NCI-H1105 treated with DMSO at 0.1 percent for 48 hours (cell line): ENCODE measurements at places on chromosomes 16 and 17.
A peak's percentile ranks its signal among the peaks of the same experiment; 100 is the strongest.

GRCh38 chr16:68472581-68472980 is 24.3 kb upstream of the SMPD3 start:
- no peak for DNase-seq

DNA sequence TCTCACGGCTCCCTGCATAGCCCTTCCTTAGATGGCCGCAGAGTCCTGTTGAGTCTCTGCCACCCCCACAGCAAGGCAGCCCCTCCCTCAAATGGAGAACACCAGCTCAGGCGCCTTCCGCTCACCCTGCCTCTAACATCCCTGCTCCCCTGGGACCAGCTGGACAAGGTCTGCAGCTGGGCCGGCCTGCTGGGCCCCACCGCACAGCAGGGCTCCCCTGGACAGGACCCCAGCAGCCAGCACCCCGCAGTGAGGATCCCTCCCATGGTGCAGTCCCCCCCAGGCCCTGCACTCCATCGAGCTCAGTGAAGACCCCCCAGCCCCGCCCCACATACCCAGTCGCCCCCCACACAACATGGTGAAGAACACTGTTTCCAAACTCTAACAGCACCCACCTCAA is 10.2 kb downstream of the ATP2A3 start:
- DNase-seq, result no peak

DNA sequence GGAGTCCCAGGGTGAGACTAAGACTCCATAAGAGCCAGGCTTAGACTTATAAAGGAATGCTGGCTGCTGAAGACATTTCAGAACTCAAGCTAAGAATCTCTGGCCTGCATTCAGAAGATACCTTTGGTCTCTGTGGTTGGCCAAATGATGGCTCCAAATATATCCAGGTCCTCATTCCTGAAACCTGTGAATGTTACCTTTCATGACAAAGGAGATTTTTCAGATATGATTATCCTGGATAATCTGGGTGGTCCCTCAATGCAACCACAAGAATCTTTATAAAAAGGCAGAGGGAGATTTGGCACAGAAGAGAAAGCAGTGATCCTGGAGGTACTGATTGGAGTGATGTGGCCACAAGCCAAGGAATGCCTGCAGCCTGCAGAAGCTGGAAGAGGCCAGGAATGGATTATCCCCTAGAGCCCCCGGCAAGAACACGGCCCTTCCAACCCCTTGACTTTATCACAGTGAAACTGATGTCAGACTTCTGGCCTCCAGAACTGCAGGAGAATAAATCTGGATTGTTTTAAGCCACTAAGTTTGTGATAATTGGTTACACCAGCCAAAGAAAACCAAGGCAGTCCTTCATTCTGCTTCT is 253.3 kb downstream of the SLC39A11 start:
- no peak for DNase-seq

DNA sequence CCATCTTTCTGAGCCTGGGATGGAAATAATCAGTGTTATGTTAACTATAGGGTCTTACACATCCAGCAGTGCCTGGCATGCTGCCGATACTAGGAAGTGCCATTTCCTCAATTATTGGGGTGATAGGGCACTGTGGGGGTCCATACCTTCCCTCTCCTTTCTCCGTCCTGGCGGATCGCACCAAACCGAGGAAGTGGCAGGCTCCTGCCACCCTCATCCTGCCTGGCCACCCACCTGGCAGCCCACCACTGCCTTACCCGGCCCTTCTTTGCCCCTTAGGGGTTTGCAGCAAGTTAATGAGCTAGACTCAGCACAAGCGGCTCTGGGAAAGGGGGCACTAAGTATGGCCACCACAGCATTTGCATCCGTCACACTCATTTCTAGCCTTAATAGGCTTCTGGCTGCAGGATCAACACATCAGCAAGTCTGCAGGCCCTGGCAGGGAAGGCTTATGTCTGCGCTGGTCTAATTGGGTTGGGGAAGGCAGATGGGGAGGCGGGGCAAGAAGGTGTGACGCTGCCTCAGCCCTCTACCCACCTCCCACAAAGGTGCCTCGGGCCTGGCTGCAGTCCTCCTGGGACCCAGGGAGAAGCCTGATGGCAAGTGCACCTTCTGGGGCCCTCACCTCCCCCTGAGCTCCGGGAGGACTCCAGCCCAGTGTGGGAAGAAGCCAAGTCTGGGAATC is 28.6 kb downstream of the DCAKD start:
- DNase-seq, result no peak

GRCh38 chr17:36510636-36511035 is 24.0 kb downstream of the MYO19 start:
- no peak for DNase-seq

GRCh38 chr17:47973541-47973940 is 2.6 kb downstream of the CDK5RAP3 start:
- DNase-seq, result peak; percentile 5

GRCh38 chr17:36193216-36193775 is 3.3 kb downstream of the CCL3L1 start:
- DNase-seq, result no peak

- DNase-seq, result no peak
Observed at GRCh38 chr17:60905709-60906108, 228.1 kb downstream of the BCAS3 start.

- peak; percentile 0 for DNase-seq
Observed at GRCh38 chr16:9437115-9437514, 345.7 kb downstream of the HAPSTR1 start.

- no peak for DNase-seq
Observed at GRCh38 chr17:76363107-76363842, 9.6 kb upstream of the PRPSAP1 start.

GRCh38 chr17:5361426-5361825 is 58.0 kb downstream of the NUP88 start:
- no peak for DNase-seq

DNA sequence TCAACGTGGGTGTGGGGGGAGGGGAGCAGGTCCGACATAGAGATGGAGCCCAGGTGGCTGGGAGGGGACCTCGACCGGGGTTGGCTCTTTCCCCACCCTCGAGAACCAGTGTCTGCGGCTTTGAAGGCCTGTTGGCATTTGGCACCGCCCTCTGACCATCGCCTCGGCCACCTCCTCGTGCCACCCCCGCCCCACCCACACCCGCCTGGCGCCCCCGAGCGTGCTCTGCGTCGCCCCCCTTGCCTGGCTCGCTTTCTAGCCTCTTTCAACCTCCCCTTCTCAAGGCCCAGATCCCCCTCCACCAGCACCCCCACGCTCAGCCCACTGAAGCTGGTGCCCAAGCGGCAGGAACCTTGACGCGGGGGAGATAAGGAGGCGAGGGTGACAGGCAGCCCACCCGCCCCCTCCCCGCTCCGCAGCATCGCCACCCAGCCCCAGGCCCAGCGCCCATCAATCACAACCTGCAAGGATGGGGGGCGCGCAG is 619 bp downstream of the CACNB1 start:
- peak; percentile 28 for DNase-seq

DNA sequence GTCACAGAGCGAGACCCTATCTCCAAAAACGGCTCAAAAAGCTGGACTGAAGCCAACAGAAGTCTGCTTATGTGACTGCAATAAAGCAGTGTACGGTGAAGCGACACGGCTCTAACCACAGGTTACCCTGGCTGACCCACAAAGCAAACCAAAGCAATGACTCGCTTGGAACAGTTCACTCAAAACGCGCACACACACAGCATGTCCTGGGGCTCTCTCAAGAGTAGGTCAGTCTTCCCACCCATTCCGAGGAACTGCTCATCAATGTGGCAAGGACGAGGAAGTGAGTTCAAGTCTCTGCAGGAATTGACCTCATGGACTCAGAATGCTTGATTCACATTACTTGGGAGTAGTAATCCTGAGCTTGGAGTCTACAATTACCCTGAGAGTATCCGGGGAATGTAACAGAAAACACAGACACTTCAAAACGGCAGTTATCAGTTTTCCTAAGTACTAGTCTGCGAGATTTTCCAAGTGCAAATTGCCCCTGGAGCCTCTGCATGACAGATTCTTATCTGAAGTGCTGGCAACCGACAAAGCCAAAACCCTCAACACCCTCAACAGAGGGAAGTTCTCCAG is 25.4 kb downstream of the PELP1 start:
- no peak for DNase-seq

GRCh38 chr17:68513932-68514331 is 1.7 kb downstream of the PRKAR1A start:
- peak; percentile 39 for DNase-seq

GRCh38 chr17:80845863-80846671 is 145.6 kb upstream of the CHMP6 start:
- no peak for DNase-seq

GRCh38 chr17:34390649-34391048 is 27.6 kb upstream of the CCL1 start:
- DNase-seq, result no peak

DNA sequence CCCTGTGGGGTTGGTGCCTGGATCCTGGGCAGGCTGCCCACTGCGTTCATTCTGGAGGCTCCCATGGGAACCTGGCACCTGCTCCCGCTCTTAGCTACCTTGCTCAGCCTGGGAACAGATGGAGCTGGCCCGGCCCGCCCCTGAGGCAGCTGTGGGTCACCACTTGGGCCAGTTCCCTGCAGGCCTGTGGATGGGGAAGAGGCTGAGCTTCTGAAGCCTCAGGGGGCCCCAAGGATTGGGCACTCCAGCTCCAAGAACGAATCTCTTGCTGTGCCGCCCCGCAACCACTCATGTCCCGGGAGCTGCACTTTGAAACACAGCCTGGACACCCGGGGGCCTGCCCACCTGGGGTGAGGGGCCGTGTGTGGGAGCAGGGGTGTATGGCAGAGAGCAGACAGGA is 37.7 kb downstream of the BAHCC1 start:
- peak; percentile 91 for DNase-seq

- DNase-seq, result no peak
Observed at GRCh38 chr17:80145076-80146075, 1.6 kb downstream of the EIF4A3 start.

DNA sequence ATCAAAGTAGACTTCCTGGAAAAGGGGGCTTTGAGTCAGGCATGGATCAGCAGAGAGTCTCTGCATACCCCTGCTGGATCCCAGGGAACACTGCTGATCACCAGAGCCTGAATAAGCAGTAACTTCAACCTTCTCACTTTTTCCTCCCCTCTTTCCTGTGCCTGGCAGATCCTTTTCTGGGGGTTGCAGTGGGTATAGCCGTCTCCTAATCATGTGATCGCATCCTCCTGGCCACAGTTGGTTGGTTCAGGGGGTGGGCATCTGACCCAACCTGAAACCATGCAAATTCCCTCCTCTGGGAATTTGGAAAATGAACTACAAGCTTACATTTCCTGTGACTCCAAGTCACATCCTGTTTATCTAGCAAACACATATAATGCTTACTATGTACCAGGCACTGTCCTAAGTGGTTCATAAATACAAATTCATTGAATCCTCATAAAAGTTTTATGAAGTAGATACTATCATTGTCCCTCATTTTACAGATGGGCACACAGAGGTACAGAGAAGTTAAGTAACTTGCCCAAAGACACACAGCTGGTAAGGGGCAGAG is 120.3 kb downstream of the AXIN2 start:
- no peak for DNase-seq

- no peak for DNase-seq
Observed at GRCh38 chr16:81195885-81196534, 42.5 kb upstream of the BCO1 start.

GRCh38 chr17:49078248-49078647 is 54.3 kb upstream of the B4GALNT2 start:
- no peak for DNase-seq

GRCh38 chr17:57873261-57874057 is 23.6 kb upstream of the MRPS23 start:
- DNase-seq, result no peak

DNA sequence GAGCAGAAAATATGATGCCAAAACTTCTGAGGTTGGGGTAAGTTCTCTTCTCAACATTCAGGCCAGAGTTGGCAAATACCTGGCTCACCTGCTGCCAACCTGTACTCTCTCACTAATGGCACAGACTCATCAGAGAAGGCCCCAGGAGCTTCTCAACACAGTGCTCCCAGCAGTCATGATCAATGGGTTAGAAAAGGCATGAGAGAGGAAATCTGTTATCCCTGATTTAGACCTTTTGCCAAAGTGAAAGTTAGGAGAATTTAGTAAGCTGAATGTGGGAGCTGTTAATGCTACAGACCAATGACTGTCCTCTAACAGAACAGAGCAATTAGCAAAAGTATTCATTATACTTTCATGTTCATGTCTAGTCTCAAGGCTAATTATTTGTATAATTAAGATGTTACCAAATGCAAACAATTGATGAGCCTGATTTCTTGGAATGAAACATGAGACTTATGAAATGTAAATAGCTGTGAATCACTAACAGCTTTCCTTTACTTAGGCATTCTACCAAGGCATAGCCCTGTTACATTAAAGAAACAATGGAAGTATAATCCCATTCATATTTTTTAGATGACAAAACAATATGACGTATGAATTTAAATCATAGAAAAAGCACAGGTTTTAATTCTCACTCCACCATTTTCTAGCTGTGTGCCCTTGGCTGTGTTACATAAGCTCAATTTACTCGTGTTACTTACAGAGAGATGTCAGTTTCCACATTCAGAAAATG is 68.7 kb upstream of the MARCHF10 start:
- peak; percentile 11 for DNase-seq

- DNase-seq, result no peak
Observed at GRCh38 chr17:37065486-37066321, 117.0 kb downstream of the AATF start.

- no peak for DNase-seq
Observed at GRCh38 chr17:80034791-80035686, 633 bp downstream of the TBC1D16 start.

DNA sequence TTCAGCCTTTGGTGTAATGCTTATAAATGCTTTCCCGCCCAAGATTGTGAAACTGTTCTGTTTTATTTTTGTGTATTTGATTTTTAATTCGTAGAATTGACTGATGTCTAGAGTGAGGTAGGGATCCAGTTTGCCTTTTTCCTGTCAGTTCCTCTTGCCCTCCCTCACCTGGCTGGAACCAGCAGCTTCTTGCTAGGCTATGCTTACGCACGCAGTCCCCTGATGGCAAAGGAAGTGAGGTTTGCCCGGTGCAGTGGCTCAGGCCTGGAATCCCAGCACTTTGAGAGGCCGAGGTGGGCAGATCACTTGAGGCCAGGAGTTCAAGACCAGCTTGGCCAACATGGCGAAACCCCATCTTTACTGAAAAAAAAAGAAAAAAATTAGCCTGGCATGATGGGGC is 51.9 kb downstream of the RAB11FIP4 start:
- no peak for DNase-seq

DNA sequence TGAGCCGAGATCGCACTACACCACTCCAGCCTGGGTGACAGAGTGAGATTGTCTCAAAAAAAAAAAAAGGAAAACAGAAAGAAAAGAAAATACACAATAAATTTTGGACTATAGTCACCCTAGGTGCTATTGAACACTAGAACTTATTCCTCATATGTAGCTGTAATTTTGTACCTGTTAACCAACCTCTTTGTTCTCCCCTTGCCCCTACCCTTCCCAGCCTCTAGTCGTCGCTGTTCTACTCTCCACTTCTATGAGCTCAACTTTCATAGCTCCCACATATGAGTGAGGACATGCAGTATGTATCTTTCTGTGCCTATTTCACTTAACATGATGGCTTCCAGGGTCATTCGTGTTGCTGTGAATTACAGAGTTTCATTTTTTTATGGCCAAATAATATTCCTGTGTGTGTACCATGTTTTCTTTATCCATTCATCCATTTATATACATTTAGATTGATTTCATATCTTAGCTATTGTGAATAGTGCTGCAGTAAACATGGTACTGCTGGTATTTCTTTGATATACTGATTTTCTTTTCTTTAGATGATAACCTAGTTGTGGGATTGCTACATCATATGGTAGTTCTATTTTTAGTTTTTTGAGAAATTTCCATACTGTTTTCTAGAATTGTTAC is 28.3 kb downstream of the VPS35L start:
- DNase-seq, result peak; percentile 22
